ENCODE measurements at places on chromosomes 13 and 19.

DNA sequence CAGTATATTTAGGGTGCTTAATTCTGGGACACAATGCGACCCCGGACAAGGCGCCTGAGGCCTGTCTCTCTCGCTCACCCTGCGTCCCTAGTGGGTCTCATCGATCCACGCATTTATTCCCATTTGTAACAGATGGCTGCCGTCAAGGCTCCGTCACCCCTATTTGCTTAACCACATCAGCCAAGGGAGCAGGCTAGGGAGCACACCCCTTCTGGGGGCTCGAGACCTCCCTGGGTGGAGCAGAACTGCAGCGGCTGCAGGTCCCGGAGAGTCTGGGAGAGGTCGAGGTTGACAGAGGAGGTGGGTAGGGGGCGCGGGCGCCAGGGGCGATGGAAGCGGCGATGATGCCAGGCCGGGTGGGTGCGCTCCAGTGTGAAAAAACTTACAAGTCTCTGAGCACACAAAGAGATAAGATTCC lies 507 bp downstream of the ALG5 start:
- no peak for DNase-seq

- no peak for DNase-seq
Measured at GRCh38 chr19:3145909-3146676, 10.3 kb downstream of the GNA15 start.

DNA sequence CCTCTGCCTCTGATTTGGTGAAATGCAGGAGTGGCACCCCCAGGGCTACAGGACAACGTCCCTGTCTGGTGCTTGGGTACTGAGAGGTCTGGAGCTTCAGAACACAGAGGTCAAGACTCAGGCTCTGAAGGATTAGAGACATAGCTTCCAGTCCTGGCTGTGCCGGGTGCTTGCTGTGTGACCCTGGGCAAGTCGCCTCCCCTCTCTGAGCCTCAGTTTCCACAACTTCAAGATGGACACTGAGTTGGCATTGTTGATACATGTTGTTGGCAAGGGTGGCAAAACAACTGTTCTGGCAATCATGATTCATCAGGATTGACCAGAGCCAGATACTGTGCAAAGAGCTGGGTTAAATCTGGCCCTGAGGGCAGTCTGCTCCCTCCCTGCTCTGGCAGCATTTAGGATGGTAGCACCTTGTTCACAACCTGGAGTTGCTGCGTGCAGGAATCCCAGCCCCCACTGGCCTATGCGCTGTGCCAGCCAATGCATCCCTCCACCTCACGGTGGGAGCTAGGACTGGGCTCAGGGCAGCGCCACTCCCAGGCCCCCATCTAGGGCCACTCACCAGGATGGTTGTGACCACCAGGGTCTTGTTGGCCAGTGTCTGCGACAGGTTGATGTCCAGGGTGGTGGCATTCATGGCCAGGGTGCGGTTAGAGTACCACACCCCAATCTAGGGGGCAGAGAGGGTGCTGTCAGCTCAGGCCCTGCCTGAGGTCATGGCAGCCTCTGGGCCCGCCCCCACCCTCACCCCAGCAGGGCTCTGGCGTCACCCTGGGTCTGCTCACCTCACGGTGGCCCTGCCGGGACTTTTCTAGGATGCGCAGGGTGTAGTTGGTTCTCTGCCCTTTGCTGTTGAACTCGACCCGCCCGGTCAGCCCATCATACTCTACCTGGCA lies 16.7 kb downstream of the GRIK5 start:
- DNase-seq = no peak

DNA sequence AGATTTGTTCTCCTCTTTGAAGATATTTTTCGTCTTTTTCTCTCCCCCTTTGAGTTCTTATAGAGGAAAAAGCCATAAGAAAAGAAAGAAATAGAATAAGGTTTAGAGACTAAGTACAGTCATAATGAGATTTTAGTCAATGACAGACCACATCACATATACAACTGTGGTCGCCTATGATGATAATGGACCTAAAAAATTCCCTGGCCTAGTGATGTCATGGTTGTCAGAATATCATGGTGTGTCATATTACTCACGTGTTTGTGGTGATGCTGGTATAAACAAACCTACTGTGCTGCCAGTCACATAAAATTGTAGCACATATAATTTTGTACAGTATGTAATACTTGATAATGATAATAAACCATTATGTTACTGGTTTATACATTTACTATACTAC lies 1096.1 kb downstream of the OLFM4 start:
- DNase-seq = no peak

DNA sequence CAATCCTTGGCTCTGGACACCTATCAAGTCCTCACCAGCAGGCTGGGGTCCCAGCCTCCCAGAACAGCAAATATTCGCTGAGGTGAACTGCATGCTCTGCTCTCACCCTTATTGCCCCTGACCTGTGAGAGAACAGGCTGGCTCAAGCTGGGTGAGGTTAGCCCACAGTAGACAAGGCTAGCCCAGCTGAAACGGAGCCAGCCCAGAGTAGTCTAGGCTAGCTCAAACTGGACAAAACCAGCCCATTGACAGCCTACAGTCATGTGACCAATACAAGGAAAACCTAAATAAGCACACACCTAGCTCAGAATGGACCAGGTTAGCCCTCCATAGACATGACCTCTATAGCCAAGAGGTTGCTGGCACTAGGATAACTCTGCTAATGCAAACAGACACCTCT lies 38.4 kb downstream of the CCL25 start:
- no peak for DNase-seq

DNA sequence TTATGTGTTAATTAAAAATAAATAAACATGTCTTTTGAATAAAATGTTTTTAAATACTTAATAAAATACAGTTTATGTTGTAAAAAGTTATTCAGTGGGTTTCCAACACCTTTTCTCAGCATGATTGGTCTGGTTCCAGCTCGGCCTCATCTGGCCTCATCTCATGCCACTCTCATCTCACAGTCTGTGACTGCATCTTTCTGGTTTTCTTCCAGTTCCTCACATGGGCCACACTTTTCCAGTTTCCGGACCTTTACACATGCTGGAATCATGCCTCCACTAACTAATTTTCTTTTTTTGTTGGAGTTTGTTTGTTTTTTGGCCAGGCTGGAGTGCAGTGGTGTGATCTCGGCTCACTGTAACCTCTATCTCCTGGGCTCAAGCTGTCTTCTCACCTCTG lies 82.5 kb downstream of the RUBCNL start:
- DNase-seq = no peak

- no peak for DNase-seq
Measured at GRCh38 chr13:90675129-90675528, 672.4 kb upstream of the MIR17HG start.

- DNase-seq = no peak
Measured at GRCh38 chr13:60273971-60274527, 110.3 kb upstream of the DIAPH3 start.

- no peak for DNase-seq
Measured at GRCh38 chr13:32659736-32660135, 73.5 kb downstream of the PDS5B start.

- no peak for DNase-seq
Measured at GRCh38 chr19:18264971-18265540, 9.2 kb downstream of the IQCN start.

DNA sequence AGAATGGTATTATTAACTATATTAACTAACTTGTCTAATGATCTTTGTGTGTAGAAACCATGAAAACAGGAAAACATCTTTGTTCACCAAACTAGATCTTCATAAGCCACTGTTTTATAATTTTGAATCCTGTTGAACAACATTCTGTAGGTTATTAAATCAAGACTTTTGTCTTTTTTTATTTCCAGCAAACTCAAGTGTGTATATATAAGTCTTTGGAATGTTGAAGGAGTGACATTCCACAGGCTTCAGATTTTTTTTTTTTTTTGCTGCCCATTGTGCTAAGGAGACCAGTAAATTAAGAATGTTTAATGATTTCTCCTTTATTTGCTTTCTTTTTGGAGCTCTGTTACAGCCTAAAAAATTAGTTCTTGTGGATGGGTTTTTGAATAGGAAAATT lies 89.6 kb downstream of the LMO7 start:
- DNase-seq = no peak

GRCh38 chr19:40717325-40717879 lies 490 bp downstream of the ITPKC start:
- DNase-seq = no peak

DNA sequence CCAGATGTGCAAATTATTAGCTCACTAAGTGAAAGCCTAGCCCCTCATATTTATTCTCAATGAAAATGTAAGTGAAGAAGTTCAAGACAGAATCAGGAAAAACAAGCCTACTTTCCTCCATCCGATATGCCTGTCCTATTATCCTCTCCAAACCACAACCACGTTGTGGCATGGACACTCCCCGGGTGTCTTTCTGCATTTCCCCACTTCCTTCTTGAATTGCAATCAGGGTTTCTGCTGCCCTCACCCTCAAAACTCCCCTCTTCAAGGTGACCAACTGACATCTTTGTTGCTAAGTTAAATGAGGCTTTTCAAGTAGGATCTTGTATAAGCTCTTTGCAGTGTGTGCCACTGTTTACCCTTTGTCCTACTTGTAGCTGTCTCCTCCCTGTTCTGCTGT lies 11.8 kb downstream of the SLC25A30 start:
- DNase-seq = no peak

GRCh38 chr19:4589579-4590410 lies 30.3 kb upstream of the SEMA6B start:
- no peak for DNase-seq

DNA sequence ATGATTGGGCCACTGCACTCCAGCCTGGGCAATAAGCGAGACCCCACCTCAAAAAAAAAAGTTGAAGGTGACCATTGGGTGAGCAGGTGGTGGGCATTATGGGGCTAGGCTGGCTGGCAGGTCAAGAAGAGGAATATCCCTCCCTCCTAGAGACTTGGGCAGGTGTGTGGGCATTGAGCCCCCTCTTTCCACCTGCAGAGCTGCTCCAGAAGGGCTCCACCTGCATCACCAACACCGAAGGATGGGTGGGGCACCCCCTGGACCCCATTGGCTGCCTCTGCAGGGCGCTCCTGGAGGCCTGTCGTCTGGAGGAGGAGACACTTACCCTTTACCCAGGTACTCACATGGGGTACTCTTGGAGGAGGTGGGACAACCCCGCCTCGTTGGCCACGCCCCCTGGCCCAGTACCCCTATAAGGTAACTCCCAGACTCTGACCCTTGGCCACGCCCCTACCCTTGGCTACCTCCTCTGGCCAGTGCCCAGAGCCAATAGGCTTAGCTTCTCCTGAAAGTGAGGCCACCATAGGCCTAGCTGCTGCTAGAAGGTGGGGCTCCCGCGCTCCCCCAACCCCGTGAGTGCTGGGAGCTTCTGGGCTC lies 21.9 kb downstream of the ZSWIM4 start:
- no peak for DNase-seq

DNA sequence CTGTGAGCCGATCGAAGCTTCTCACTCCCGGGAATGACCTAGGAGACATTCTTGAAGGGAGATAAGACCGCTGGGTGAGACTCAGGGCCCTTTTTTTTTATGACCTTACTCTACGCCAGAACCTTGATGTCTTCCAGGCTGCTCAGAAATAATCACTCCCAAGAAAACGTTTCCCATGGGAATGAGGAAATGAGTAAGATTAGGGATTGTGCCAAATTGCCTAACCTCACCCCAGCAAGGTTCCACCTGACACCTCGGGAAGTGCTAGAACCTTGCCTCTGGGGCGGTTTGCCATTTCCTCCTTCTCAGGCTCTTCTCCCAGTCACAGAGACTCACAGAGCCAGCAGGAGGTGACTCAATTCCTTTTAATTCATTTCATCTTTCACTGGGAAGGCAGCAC lies 2.3 kb downstream of the SLC46A3 start:
- no peak for DNase-seq

- DNase-seq = no peak
Measured at GRCh38 chr13:37288057-37288720, 182.7 kb upstream of the CSNK1A1L start.

DNA sequence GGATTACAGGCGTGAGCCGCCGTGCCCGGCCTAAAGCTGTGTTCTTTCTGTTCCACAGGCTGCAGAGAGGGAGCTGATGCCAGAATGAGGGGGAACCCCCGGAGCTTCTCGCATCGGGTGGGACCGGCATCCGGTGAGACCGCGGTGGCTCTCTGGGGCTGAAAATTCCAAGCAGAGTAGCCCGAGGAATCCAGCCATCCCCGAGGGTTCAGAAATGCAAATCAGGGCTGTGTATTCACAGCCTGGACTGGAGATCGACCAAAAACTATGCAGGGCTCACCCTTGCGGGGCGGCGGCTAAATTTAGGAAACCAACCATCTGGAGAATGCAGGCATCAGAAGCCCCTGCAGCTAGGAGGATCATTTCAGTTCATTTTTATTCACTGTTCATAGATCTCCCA lies 99.2 kb downstream of the GNG7 start:
- DNase-seq = no peak

DNA sequence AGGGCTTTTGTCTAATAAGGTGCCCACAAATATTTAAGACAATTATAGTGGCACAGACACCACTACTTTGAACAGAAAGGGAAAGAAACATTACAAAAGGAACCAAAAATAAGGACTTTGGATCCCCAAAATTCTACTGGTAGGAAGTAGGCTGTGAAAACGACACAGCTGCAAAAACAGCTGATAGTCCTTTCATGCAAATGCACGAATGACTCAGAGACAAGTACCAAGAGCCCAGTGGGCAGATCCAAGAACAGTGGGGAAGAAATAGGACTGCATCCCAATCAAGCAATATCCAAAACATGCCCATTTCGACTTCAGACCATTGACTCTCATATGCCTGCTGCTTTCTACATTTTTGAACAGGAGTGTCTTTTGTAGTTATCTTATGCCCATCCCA lies 269.4 kb upstream of the NBEA start:
- no peak for DNase-seq

DNA sequence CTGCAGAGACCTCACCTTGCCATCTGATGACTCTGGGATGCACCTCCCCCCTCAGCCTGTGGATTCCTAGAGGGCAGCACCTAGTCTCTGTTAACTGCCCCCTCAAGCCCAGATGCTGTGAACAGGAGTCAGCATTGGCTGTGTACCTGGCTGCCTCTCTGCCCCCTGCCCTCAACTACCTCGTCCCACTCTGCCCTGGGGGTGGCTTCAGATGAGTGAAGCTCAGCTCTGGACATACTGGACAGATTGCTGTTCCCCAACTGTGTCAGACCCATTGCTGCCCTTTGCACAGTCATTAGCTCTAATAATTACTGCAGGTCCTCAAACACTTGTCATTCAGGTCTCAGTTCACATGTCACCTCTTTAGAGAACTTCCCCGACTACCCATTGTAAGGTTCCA lies 182.1 kb upstream of the TSHZ3 start:
- no peak for DNase-seq

DNA sequence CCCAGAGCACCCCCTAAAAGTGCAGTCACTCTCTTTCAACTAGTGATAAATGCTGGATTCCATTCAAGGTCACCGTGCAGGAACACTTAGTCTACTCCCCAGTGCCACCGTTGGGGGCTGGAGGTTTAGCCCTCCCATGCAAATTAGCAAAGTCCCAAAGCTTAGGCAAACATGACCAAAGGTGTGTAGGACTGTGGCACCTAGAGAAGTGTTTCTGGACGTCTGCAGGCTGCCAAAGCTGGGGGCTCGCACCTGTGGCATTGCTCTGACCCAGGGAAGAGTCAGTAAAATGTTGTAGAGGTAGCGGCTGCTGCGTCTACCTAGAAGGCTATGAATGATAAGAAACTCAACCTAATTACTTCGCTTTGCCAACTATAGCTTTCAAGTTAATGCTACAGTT lies 13.9 kb downstream of the COL4A1 start:
- DNase-seq = no peak

GRCh38 chr13:38947054-38947453 lies 43.6 kb downstream of the STOML3 start:
- DNase-seq = no peak

- DNase-seq = no peak
Measured at GRCh38 chr19:9741476-9742171, 26.9 kb downstream of the ZNF846 start.
